ENCODE measurements at places on chromosomes 6 and 20.

GRCh38 chr6:45830441-45831139 lies 185.1 kb downstream of the CLIC5 start:
- DNase-seq: no peak

DNA sequence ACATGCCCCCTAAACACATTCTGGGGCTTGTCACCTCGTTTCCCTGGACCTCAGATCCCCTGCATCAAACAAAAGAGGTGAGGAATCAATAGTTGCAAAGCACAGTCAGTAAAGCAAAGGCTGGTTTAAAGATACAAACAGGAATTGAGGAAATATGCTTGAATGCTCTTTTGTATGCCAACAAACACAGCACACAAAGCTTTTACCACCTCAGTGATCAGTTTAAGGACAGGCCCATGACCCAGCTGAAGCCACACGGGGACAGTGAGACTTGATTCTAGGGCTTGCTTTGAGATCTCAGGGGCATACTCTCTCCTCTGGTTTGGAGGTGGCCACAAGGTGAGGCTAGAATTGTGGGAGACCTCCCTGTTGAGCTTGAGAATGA lies 182.9 kb upstream of the CST7 start:
- no peak for DNase-seq

- DNase-seq: no peak
Observed at GRCh38 chr6:144481527-144481926, 196.4 kb downstream of the UTRN start.

- peak; percentile 29 for DNase-seq
Observed at GRCh38 chr6:35719830-35720733, 16.8 kb upstream of the ARMC12 start.

GRCh38 chr6:46170357-46171289 lies at the start of gene ENPP5:
Gene ENPP5 (minus strand): TSS chr6:46170980. CDS start chr6:46168262, 2,718 bp downstream.
- DNase-seq: peak; percentile 32

DNA sequence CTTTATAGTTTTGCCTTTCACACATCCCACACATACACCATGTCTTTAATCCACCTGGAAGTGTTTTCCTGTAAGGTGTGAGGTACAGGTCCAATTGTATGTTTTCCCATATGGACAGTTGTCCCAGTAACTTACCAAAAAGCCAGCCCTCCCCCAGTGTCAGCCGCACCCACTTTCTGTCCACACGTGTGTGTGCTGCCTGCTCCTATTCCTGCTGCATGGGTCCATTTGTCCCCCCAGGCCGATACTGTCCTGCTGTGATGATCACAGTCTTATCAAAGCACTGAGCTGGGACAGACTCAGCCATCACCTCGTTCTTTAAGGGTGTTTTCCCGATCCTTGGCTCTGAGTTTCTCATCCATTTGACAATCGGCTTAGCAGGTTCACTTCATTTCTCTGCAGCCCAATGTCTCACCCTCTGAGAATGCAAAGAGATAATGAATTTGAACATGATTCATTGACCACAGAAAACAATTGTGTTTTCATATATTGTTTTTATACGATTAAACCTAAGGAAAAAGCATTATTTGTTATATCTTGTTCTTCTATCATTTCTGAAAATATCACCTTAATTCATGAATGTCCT lies 9.6 kb downstream of the VSX1 start:
- DNase-seq: no peak

DNA sequence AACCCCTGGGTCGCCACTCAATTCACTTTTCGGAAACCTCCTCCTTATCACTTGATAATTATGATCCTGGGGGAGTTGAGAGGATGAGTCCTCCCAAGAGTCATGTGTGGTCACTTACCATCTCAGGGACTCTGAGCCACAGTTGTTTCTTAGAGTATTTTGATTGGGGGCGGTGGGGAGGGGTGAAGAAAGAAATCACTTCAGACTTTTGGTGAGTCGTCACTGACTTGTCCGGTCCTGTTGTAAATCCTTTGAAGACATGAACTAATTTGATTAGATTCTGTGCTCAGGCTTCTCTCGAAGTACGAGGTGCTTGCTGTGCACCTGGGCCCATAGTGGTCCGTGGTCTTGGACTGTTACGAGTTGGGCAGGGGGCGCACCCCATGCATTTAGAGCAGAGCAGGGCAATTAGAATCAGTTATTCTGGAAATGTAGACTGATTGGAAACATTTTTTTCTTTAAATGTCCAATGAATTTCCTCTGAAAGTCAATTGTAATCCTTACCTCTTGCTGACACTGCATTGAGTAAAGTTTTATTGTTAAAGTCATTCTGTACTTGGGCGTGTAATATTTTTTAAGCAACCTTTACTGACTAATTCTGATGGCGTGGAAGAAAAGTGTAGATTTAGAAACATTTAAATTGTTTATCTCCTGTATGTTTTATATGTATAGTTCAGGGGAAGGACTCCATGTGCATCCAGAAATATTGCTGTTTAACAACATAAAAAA lies 173.4 kb downstream of the SLC16A10 start:
- DNase-seq: no peak

- no peak for DNase-seq
Observed at GRCh38 chr6:39282774-39283173, 31.4 kb downstream of the KCNK17 start.

DNA sequence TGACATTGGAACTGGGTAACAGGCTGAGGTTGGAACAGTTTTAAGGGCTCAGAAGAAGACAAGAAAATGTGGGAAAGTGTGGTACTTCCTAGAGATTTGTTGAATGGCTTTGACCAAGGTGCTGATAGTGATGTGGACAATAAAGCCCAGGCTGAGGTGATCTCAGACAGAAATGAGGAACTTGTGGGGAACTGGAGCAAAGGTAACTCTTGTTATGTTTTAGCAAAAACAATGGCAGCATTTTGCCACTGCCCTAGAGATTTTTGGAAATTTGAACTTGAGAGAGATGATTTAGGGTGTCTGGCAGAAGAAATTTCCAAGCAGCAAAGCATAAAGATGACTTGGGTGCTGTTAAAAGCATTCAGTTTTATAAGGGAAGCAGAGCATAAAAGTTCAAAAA lies 474.7 kb upstream of the ADGRB3 start:
- no peak for DNase-seq

DNA sequence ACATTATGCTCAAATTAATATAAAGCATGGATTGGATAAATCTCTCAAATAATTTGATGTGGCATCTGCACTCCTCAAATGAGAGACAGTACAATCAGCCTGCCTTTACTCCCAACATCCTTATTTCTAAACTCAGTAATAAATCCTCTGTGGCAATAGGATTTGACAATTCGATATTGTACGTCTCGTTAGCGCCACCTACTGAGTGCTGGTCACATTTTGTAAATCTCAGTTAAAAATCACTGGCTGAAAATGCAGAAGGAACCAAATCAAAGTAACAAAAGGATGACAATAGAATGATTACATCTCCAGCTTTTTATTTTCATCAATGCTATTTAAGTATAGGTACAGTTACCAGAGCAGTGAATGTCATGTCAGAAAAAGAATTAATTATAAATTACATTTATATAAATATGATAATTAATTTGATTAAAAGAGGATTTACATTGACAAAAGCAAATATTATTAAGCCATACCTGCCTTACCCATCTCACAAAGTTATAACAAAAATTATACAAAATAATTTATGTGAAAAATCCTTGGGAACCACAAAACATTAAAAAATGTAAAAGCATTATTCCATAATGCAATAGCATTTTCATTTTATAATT lies 20.2 kb upstream of the GJE1 start:
- peak; percentile 75 for DNase-seq

- DNase-seq: no peak
Observed at GRCh38 chr20:9322661-9323060, 191.7 kb upstream of the LAMP5 start.

GRCh38 chr6:54805077-54805476 lies 41.5 kb upstream of the FAM83B start:
- DNase-seq: no peak

GRCh38 chr6:134603561-134603960 lies 285.6 kb upstream of the SGK1 start:
- DNase-seq: no peak

DNA sequence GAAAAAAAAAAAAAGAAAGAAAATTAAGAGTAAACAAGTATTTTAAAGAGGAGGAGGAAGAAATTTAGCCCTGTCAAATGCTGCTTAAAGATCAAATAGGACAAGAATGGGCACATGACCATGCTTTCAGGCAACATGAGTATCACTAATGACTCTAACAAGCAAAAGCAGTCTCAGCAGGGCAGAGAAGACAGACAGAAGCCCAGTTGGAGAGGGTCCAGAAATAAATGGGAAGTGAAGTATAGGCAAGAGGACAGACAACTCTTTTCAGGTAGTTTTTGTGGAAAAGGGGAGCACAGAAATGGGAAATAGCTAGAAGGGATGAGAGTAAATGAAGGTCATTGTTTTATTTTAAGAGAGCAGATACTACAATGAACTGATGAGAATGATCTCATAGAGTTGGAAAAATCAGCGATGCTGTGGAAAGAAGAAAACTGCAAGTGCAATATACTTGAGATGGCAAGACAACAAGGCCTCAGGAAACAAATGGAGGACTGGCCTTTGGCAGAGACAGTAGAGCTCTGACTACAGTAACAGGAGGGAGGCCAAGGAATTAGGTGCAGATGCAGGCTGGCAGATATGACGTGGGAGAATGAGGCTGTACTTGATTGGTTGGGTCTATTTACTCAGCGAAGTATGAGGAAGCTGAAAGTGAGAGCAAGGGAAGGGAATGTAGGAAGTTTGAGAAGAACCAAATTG lies 40.3 kb downstream of the KIF6 start:
- DNase-seq: no peak

GRCh38 chr20:44762466-44763140 lies 16.9 kb downstream of the KCNK15 start:
- no peak for DNase-seq

DNA sequence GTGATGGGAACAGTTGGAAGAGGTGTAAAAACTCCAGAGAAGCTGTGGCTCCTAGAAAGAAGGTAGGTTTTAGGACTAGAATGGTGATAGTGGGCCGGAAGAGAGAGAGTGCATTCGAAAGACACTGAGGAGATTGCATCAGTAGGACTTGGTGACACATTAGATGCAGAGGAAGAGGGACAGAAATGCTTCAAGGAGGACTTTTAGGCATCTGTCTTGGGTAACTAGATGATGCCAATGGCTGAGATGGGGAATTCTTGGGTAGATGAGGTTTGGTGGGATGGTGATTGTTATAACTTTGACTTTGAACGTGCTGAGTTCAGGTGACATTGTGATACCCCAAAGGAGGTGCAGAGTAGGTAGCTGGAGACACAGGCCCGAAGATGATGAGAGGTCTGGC lies 196.5 kb downstream of the GMPR start:
- peak; percentile 10 for DNase-seq
